ENCODE measurements at places on chromosomes 16 and 17. TPM values are rescaled to one million over a fixed set of nuclear protein-coding genes. Genes with fewer than 3 reads are reported as not detected.

- no peak for DNase-seq
Measured at GRCh38 chr17:78892062-78892456, 10.9 kb downstream of the CEP295NL start.

Gene TCAP
- 2.2 TPM for total RNA-seq

DNA sequence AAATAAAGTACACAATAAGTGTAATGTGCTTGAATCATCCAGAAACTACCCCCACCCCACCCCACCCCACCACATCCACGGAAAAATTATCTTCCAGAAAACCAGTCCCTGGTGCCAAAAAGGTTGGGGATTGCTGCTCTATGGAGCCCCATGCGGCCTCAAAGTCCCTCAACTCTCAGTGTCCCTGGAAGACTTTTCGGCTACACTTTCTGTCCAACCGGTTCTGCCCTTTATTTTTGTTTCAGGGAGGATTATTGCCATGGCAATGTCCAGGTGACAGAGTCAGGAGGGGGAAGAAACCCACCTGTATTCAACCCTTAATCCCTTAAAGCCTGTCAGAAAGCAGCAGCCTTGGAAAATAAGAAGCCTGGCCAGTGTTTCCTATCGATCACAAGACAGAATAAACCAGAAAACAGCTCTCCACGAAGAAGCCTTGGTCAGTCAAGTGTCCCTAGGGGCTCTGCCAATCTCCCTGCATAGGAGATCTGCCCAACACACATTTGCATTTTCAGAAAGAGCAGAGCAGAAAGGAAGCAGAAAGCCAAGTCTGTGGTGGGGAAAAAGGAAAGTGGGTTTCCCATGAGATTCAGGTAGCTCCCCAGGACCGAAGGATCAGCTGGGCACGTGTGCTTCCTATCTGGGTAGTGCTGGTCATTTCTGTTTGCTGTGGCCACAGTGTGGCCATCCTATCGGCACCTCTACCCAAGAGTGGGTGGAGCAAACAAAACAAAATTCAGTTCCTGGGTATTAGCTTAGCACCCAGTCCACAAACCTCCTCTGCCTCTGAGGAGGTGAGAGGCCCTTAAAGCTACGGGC is 342.7 kb downstream of the SOX9 start:
- peak; percentile 2 for DNase-seq

Gene MMP15
- total RNA-seq = 24.2 TPM

Gene SPATA33
- total RNA-seq = 5.7 TPM

Gene WNT9B
- 13.4 TPM for total RNA-seq

DNA sequence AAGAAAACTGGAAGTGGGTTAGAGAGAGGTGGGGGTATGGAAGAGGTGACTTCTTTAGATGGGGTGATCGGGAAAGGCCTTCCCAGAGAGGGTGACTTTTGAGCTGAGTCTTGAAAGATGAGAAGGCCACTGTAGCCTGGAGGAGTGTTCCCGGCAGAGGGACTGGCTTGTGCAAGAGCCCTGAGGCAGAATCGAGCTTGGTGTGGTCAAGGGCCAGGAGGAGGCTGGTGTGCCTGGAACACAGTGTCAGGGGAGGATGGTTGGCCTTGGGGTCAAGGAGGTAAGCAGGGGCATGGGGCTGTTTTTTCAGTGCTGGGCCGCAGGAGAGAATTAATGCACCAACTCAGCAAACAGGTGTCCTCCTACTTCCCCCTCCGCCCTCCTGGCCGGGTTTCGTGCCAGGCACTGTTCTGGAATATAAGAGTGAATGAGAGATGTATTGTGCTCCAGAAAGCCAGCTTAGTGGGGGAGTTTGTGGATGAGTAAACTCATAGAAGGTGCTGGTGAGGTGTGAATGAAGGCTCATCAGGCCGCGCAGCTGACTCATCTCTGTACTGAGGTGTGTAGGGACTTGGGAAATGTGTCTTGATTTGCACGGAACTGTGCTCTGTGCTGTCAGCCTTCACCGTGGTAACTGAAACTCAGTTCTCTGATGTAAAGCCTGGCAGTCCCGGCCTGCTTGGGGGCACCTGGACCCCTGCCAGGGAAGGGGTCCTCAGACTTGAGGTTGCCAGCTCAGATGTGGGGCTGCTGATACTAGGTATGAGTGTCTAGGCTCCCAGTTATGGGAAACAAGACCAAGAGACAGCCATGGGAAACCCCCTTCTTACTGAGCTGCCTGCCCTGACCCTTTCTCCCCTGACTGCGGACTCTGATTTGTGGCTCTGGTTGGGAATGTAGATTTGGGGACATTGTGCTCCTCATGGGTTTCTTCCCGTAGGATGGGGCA is 15.3 kb downstream of the KSR1 start:
- no peak for DNase-seq

DNA sequence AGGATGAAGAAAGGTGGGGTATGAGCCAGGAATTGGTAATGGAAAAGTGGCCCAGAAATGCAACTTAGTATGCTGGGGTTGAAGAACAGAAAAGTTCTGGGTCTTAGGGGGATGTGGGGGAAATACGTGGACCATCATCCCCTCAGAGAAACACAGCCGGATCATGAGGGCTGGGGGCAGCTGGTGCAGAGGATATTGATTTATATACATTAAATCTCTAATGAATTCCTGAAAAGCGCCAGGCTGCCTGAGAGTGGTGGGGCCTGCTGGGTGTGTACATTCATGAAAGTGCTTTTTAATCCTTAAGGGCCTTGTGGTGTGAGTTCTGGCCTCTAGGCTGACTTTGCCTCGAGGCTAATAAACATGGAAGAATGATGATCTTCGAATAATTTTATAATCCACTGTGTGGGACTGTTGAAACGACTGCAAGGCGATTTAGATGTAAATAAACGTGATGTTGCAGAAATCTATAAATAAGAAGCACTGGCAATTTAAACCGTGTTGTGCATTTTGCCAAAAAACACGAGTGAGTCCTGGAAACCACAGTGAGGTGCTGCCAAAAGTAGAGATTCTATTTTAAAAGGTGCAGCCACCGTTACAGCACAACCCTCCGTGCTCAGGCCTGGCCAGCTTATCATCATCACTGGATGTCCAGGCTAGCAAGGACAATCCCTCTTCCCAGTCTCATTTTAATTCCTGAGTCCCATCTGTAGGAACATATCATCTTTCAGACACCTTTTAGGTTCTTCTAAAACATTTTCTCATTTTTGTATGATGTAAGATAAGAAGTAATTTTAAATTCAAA is 32.1 kb downstream of the PRKAR1A start:
- DNase-seq = no peak

DNA sequence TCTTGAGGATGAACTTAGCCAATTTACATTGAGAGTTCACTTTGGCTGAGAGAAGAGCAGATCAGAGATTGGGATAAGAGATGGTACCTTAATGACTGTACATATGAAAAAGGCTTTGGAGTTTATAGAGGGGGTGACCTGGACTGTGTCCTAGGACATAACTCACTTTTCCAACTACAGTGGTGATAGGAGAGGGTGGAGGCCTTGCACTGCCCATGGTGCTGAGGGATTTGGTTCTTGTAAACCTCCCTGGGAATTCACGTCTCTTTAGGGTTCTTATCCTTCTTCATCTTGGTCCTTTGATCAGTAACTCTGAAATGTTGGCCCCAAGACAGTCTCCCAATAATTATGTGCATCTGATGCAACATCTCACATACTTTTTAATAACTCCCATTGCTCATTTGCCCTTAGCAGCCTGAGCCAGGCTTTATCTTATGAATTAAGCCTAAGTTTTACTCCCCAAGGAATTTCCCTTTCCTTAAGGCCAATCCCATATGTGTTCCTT is at the start of gene OR4D1:
TSS of gene OR4D1 (plus strand) at position 455 of the 505 bp plus-strand sequence. CDS start 6,770 bp downstream, outside the sequence.
- DNase-seq = no peak

Gene ITGAD
- 18.6 TPM for total RNA-seq

Gene KRT16
- total RNA-seq = not detected

Gene TP53TG3F
- not detected for total RNA-seq

Data from spleen (tissue), 13 donors.